ENCODE measurements at places on chromosomes 2 and 18. TPM values are rescaled to one million over a fixed set of nuclear protein-coding genes. Genes with fewer than 3 reads are reported as not detected.

GRCh38 chr2:241896746-241897201, 27.2 kb downstream of the RTP5 start:
- no peak for DNase-seq

- no peak for DNase-seq
Observed at GRCh38 chr2:4900242-4900641, 791.9 kb upstream of the SOX11 start.

- peak; percentile 91 for DNase-seq
Observed at GRCh38 chr2:120465989-120466703, 120.2 kb downstream of the INHBB start.

DNA sequence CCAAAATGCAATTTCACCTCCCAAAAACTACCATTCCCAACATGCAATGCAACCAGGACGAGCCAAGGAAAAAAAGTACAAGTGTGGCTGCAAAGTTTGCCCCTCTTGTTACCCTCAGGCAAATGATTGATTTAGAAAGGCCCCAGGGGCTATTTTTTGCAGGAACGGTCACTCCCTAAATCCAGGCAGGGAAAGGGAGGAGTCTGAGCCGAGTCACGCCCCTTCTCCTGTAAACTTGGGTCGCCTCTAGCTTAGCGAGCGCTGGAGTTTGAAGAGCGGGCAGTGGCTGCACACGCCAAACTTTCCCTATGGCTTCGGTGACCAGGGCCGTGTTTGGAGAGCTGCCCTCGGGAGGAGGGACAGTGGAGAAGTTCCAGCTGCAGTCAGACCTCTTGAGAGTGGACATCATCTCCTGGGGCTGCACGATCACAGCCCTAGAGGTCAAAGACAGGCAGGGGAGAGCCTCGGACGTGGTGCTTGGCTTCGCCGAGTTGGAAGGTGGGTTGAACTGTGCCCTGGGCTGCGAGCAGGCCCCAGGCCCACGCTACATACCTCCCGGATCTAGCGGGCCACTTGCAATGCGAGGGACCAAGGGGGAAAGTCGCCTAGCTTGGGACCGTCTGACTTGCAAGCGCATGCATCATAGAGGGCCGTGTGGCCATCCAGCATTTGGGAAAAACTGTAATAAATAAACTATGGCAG, at the start of gene GALM:
Gene GALM (plus strand): TSS at position 261 of the 702 bp plus-strand sequence. CDS start 48 bp downstream, at position 309.
- DNase-seq: peak; percentile 93

GRCh38 chr2:99140860-99141109, 722 bp upstream of the C2orf15 start:
- peak; percentile 79 for DNase-seq

DNA sequence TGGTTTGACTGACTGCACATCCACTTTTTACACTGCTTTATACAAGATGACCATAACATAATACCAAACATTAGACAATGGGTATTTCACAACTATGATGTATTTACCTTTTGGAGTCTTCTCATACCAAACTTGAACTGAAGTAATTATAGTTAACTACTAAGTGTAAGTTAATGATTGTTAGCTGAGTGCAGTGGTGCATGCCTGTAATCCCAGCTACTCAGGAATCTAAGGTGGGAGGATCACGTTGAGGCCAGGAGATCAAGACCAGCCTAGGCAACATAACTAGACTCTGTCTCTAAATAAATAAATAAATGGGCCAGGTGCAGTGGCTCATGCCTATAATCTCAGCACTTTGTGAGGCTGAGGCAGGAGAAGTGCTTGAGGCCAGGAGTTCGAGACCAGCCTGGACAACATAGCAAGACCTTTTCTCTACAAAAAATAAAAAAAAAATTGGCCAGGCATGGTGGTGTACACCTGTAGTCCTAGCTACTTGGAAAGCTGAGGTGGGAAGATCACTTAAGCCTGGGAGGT, 44.9 kb upstream of the ORC2 start:
- no peak for DNase-seq

The B4GALT6 gene
- 11.2 TPM for total RNA-seq

The SERPINB8 gene
- total RNA-seq: 0.34 TPM

The CLEC4F gene
- not detected for total RNA-seq
